ENCODE measurements at places on chromosomes 1 and 21. TPM values are rescaled to one million over a fixed set of nuclear protein-coding genes. Genes with fewer than 3 reads are reported as not detected.

DNA sequence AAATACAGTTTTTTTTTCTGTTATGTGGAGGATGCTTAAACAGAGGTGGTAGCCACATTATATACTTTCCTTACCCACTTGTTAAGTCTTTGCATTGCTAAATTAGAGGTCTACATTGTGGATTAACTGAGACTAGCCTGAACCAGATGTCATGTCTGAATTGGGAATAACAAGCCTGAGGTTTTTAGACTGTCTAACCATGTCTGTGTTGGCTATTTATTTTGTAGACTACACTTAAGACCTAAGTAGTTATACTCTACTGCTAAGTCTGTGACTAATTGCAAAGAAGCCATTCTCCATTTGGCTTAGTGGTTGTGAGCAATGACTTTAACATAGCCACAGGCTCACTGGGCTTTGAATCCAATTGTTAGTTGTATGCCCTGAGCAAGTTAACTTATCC, 45.4 kb downstream of the CDC14A start:
- no peak for DNase-seq

DNA sequence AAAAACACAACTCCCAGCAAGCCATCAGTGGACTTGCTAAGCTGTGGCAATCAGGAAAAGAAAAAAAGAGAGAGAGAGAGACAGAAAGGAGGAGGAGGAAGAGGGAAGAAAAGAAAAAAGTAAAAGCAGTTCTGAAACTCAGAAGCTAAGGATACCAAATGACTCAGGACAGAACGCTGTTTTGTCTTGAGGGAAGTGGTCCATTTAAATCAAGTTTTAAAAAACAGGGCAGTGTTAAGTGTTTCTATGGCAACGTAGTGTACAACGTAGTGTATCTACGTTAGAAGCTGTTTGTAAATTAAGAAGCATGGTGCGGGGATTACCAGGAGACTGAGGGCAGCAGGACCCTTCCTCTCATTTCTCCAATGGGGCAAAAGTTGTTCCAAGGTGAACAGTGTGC, 5.8 kb downstream of the ADORA3 start:
- peak; percentile 3 for DNase-seq

- no peak for DNase-seq
These were observed 5.2 kb upstream of the FNBP1L start for GRCh38 chr1:93442741-93443140.

DNA sequence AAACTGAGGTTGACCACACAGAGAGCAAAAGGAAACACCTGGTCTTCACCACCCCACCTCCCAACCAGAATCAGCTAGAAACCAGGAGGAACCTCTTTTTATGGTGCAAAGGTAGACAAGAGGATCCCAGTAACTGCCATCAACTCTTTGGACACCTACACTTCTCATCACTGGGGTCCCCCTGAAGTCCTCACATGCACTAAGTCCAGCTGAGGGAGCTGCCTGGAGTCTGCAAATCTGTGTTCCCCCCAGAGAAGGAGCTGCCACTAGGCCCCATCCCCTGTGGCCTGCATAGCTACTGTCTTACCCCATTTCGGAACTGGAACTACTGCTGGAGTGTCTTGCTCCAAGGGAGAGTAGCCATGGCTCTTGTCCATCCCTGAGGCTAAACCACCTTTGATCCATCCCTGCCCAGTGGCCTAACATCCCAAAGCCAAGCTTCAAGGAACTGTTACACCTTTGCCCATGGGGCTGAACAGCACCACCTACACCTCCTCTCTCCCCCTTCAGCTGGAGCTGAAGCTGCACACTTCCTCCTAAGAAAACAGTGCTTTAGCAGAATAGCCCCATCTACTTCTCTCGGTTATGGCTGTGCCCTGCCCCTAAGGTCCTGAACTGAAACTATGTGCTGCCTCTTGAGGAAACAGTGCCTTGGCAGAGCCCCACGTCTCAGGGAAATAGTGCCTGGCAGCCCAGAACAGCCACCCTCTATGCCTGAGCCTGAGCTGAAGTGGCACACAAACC, 85.4 kb upstream of the CD53 start:
- no peak for DNase-seq

DNA sequence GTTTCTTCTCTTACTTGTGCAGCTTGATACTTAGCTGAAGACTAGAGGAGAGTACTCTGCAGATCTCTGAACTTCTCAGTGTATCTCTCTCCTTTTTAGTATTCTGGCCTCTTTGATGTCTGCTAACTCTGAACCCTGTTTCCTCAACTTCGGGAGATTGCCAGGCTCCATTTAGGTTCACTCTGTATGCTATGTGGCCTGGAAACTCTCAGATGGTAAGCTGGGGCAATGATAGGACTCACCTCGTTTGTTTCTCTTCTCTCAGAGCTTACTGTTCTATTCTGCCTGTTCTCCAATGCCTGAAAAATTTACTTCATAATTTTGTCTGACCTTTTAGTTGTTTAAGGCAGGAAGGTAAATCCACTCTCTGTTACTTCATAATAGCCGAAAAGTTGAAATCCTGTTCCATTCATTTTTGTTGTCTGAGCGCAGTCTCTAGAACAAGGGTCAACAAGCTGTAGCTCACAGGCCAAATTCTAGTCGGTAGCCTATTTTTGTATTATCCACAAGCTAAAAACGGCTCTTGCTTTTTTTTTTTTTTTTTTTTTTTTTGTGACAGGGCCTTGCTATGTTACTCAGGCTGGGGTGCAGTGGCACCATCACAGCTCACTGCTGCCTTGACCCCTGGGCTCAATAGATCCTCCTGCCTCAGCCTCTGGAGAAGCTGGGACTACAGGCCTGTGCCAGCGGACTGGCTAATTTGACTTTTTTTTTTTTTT, 33.3 kb downstream of the ZMYM4 start:
- DNase-seq: no peak

DNA sequence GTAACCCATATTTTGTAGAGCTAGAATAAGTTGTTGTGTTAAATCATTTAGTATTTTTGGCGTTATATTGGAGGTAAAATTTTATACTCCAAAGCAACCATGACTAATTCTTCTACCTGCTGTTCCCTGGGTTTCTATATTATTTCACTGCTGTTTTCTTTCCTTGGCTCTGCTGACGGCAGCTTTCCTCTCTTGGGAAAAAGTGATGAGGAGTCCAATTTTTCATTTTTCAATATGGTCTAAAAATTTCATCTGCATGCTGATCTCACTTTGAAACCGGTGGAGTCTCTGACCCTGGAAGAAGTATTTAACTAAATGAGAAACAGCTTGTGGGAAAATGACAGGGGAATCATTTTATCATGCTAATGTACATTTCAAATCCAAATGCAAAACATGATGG, 110.2 kb downstream of the IFI44 start:
- DNase-seq: no peak

GRCh38 chr1:201761178-201761577, 67.8 kb upstream of the IPO9 start:
- DNase-seq: no peak

DNA sequence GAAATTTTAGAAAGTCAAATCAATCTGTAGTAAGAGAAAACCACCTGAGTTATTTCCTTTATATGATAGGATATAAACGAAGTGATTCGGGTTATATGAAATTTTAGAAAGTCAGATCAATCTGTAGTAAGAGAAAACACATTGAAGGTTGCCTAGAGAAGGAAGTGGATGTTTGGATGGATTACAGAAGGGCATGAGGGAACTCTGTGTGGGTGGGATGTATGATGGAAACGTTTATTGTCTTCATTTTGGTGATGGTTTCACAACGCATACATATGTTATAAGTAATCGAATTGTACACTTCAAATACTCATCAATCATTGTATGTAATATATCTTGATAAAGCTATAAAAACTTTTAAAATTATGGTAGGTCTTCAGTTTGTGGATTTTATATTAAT, 5.1 kb downstream of the CR1 start:
- DNase-seq: no peak

GRCh38 chr1:220791285-220791684, 4.6 kb downstream of the MTARC1 start:
- peak; percentile 42 for DNase-seq

DNA sequence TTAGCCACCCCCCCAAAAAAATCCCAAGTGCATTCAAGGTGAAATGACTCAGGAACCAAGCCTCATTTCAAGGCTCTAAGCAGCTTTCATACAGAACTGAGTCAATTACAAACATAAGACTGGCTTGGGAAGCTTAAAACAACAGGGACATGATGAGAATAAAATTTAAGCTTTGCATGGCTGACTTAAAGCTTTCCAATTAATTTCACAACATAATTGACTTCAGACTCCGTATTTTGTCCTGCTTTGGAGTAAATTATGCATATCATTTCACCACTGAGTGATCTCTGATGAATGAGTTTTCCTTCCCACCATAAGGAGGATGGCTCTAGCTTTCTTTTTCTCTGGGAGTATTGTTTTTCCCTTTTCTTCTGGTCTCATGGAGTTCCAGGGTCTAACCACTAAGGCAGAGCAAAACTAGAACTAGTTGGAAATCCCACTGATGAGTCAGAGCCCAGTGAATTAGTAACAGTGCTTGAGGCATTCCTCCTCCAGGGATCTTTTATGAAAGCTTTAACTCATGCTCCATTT, 72.8 kb downstream of the XCL2 start:
- DNase-seq: no peak

- no peak for DNase-seq
These were observed 37.8 kb upstream of the CCSAP start for GRCh38 chr1:229380536-229381160.

- no peak for DNase-seq
These were observed 89.4 kb downstream of the LPAR3 start for GRCh38 chr1:84803604-84804003.

DNA sequence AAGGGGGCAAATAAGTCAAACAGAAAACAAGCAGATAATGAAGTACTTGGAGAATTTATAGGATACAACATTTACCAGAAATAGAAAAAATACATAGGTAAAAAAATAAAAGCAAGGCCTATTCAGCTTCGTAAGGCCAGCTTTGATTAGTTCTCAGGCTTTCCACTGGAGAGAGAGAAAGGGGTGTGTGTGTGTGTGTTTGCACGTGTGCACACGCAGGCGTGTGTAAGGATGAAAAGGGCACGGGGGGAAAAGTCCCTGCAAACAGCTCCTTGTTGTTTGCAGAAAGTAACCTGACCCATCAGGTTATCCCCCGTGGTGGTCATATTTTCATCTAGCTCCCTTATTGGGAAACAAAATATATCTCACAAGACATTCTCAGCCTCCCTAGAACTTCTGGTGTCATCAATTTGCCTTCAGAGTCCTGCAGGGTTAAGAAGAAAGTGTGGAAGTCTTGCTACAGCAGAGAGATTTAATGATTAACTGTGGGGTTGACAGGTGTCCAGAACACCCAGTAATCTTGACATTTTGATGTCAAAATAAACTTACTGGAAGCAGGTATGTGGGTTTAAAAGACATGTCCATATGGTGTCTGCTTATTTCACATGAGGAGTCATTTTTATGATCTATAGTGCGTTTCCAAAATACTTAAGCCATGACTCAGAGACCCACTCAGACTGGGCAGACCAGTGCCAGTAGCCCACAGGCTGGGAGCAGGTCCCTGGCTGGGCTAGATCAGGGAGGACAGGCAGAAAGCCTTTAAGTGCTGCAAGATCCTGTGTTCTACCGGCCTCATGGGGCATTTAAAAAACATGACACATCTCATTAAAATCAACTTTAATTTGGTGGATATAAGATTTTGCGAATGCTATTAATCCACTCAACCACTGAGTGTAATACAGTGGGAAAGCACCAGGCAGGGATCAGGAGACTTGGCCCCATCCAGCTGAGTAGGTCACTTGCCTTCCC, 487.6 kb upstream of the CAMK1G start:
- no peak for DNase-seq

GRCh38 chr1:78322928-78323680, 167.7 kb upstream of the PTGFR start:
- DNase-seq: no peak

- DNase-seq: no peak
These were observed 105.1 kb downstream of the BEND5 start for GRCh38 chr1:48671578-48671977.

DNA sequence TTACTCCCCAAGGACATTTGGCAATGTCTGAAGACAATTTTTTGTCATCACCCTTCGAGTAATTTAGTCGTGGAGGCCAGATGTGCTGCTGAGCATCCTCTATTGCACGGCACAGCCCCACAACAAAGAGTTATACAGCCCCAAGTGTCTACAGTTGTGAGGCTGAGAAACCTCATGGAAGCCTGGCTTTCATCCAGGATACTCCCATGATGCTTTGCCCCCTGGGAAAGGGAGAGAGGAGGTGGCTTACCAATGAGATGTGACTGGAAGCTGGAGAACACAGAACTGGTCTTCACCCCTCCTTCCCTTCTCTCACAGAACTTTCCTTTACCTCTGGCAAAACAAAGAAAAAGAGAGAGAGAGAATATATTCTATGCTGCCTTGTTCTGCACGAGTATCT, 150.9 kb upstream of the VAMP3 start:
- no peak for DNase-seq

DNA sequence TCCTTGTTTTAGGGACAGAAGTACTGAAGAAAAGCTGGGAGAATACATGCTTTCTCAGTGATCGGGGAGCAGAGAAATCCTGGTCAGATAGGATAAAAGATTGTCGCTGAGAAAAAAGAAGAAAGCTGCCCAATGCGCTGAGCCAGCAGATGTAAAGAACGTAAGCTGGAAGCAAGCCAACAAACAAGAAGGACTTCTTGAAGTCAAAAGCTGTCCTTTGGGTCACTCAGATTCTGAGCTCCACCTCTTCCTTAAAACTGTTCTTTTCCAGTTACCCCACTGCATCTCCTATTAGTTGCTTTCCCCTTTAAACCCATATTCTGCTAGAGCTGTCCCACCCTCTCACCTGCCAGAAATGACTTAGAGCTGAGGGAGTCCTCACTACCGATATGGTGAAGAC, 64.8 kb downstream of the GPR137B start:
- DNase-seq: no peak

GRCh38 chr1:232127190-232127589, 500.6 kb downstream of the DISC1 start:
- DNase-seq: no peak

SLC1A7 gene
- total RNA-seq: not detected

SLC5A9 gene
- total RNA-seq: not detected

GLUL gene
- 267 TPM for total RNA-seq

USP25 gene
- 45.2 TPM for total RNA-seq

KPRP gene
- total RNA-seq: not detected

CCDC27 gene
- total RNA-seq: not detected

ADORA1 gene
- total RNA-seq: 0.26 TPM

SLAMF7 gene
- total RNA-seq: not detected

CYP4B1 gene
- not detected for total RNA-seq

KRTAP21-2 gene
- not detected for total RNA-seq

SPATA21 gene
- total RNA-seq: not detected

ATP6V1G3 gene
- not detected for total RNA-seq

LCE3E gene
- not detected for total RNA-seq

KIAA0040 gene
- total RNA-seq: 0.73 TPM

PLA2G2A gene
- total RNA-seq: not detected

FAAH gene
- 15.3 TPM for total RNA-seq

LCE1D gene
- total RNA-seq: not detected

ITLN1 gene
- total RNA-seq: not detected

IQGAP3 gene
- 8.6 TPM for total RNA-seq
